ENCODE measurements at places on chromosomes 12 and 14. TPM values are rescaled to one million over a fixed set of nuclear protein-coding genes. Genes with fewer than 3 reads are reported as not detected.

PSMD9 gene
- 73.5 TPM for total RNA-seq

PDE3A gene
- total RNA-seq: 0.26 TPM

PTPRR gene
- under 0.01 TPM for total RNA-seq

SELPLG gene
- 0.51 TPM for total RNA-seq
